ENCODE measurements at places on chromosomes 6 and 20. TPM values are rescaled to one million over a fixed set of nuclear protein-coding genes. Genes with fewer than 3 reads are reported as not detected.

The MYH7B gene
- 10.7 TPM for total RNA-seq

The CALHM6 gene
- total RNA-seq, result 2.5 TPM

The HTR1E gene
- total RNA-seq, result 0.33 TPM

The HRH3 gene
- total RNA-seq, result 1.3 TPM

The NRSN1 gene
- total RNA-seq, result 12.5 TPM

The PRPH2 gene
- 147 TPM for total RNA-seq

All from camera-type eye (tissue), 1 donor.